ENCODE measurements at places on chromosomes 13 and 19.

DNA sequence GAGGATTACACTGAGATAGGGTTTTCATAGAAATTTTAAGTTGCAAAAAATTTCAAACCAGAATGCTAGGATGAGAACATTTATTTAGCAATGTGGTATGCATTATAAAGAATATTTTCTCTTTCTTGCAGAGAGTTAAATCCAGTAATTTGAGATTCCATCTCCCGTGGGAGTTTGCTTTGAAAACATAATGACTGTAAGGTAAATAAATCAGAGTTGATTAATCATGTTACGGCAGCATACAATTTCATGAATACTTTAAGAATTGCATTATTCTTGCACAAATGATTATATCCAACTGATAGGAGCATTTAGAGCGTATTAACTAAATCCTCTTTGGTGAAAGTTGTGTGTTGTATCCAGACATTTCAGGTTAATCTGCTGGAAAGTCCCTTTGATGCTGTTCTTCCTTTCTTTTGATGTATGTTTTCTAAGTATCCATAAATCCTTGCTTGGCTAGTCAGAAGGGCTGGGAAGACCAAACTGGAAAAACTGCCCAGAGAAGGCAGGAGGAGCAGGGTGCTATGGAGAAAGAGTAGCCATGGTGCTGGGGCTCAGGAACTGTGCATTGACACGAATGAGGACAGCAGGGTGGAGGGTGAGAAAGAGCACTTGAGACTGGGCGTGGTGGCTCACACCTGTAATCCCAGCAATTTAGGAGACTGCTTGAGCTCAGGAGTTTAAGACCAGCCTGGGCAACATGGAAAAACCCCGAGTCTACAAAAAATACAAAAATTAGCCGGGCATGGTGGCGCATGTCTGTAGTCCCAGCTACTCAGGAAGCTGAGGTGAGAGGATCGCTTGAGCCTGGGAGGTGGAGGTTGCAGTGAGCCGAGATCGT lies 4.8 kb upstream of the GJA3 start:
- no peak for DNase-seq

GRCh38 chr19:18309525-18310064 lies 13.3 kb downstream of the LSM4 start:
- no peak for DNase-seq

DNA sequence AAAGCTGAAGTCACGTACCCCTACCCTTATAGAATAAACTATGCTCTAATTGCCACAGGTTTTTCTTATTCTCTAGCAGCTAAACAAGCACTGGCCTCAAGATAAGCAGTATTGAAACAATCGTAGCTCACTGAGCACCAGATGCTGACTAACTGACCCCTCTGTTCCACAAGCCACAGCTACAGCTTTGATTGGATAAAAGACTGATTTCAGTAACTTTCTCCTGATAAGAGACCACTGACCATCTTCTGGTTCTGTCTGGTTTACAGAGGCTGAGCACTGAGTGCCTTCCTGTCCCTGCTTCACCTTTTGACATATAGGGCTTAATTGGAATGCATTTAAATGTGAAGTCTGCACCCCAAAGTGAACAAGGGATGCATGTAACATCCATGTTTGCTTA lies 8.4 kb upstream of the RAP2A start:
- no peak for DNase-seq

DNA sequence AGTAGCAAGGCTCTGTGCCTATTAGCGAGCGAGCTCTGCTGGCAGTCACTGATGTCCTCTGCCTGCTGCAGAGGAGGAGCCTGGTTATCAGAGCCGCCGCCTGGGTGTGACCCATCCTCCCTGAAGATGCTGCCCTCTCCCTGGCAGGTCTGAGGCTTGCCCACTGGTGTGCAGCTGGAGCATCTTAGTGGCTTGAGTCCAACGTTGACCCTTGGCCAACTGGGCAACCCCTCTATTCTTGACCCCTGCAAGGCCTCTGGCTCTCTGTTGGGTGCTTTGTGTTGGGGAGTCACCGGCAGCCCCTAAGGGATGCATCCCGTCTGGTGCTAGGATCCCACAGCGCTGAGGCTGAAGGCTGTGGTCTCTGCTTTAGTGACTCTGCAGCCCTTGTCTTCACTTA lies 277.9 kb upstream of the SOX1 start:
- DNase-seq = no peak

DNA sequence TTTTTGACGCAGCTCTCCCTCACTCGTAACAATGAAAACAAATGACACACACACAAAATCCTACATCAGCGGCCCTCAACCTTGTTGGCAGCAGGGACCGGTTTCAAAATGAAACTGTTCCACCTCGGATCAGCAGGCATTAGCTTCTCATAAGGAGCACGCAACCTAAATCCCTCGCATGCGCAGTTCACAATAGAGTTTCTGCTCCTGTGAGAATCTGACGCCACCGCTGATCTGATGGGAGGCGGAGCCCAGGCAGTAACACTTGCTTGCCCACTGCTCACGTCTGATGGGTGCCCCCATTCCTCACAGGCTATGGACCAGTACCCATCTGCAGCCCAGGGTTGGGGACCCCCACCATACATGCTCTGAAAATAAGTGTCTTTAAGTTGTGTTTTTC lies 43.4 kb downstream of the DHRS12 start:
- DNase-seq = no peak

DNA sequence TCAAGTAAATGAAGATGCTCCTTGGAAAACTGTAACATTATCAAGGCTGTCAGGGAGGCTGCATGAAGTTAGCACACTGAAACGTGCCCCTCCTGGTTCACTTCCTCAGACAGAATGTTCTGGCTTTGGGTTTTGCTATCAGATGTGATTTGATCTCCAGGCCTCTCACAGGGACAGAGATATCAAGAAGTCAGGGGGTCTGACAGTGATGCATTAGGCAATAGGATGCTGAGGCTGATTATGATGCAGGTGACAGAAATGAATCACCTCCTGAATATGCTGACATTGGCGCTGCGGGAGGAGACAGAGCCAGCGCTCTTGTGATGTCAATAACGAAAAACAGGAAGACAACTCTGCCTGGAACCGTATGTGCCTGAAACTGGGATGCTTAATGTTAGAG lies 278.5 kb downstream of the DCT start:
- DNase-seq = no peak

DNA sequence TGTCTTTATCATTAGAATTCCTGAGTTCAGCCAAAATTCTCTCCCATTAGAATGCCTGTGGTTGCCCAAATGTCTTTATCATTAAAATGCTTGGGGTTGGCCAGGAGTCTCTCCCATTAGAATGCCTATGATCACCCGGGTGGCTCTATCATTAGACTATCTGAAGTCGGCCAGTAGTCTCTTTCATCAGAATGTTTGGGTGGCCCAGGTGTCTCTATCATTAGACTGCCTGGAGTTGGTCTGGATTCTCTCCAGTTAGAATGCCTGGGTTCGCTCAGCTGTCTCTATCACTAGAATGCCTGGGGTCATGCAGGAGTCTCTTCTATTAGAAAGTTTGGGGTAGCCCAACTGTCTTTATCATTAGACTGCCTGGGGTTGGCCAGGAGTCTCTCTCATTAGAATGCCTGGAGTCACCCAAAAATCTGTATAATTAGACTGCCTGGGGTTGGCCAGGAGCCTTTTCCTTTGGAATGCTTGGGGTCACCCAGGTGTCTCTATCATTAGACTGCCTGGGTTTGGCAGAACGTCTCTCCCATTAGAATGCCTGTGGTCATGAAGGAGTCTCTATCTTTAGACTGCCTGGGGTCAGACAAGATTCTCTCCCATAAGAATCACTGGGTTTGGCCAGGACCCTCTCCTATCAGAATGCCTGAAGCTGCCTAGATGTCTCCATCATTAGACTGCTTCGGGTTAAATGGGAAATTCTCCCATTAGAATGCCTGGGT lies 1478.3 kb downstream of the UQCRFS1 start:
- DNase-seq = no peak

GRCh38 chr19:435707-436412 lies 25.0 kb downstream of the SHC2 start:
- no peak for DNase-seq

- DNase-seq = no peak
Observed at GRCh38 chr19:35928507-35928906, 7.7 kb upstream of the LRFN3 start.

GRCh38 chr13:113929628-113930615 lies 44.0 kb downstream of the C13orf46 start:
- DNase-seq = no peak

GRCh38 chr19:566844-567243 lies 5.6 kb upstream of the BSG start:
- no peak for DNase-seq
